ENCODE measurements at places on chromosomes 6 and 20. TPM values are rescaled to one million over a fixed set of nuclear protein-coding genes. Genes with fewer than 3 reads are reported as not detected.
A peak's percentile ranks its signal among the peaks of the same experiment; 100 is the strongest.

DNA sequence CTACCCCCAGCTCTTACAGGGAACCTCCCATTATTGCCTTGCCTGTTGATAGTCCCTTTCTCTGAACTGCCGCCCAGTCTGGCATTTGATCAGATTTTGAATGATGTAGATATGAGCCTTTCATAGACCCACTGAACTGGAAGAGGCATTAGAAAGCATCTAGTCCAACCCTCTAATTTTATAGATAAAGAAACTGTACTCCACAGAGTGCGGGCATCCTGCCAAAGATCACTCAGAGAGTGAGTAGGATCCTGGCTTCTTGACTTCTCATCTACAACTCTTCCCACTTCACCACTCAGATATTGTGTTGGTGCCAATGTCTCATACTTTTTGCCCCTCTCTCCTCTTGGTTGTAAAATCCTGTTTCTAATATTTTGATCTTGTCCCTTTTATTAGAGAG lies 179.2 kb upstream of the BMP2 start:
- H3K27me3 ChIP-seq, result no peaks in the 10 kb centered on the region
- H3K27ac ChIP-seq, result no peak overlapping the region
- no peak for DNase-seq
- H3K36me3 ChIP-seq, result no peaks in the 10 kb centered on the region
- peaks cover 28% of the 10 kb centered on the region for H3K4me1 ChIP-seq

- H3K4me3 ChIP-seq, result no peak overlapping the region
- H3K27me3 ChIP-seq, result no peaks in the 10 kb centered on the region
- no peaks in the 10 kb centered on the region for H3K4me1 ChIP-seq
- no peak overlapping the region for H3K27ac ChIP-seq
These were observed 162.0 kb downstream of the BTBD9 start for GRCh38 chr6:38477680-38478260.

GRCh38 chr20:56414842-56415765 lies 3.0 kb downstream of the CASS4 start:
- no peaks in the 10 kb centered on the region for H3K27me3 ChIP-seq
- peaks cover 20% of the 10 kb centered on the region for H3K4me1 ChIP-seq
- H3K36me3 ChIP-seq, result peaks cover 16% of the 10 kb centered on the region
- no peak overlapping the region for H3K4me3 ChIP-seq

- peaks cover 2% of the 10 kb centered on the region for H3K36me3 ChIP-seq
- H3K4me1 ChIP-seq, result no peaks in the 10 kb centered on the region
- no peak overlapping the region for H3K27ac ChIP-seq
- peaks cover 11% of the 10 kb centered on the region for H3K27me3 ChIP-seq
These were observed 141.5 kb downstream of the TBC1D7 start for GRCh38 chr6:13186861-13187260.

DNA sequence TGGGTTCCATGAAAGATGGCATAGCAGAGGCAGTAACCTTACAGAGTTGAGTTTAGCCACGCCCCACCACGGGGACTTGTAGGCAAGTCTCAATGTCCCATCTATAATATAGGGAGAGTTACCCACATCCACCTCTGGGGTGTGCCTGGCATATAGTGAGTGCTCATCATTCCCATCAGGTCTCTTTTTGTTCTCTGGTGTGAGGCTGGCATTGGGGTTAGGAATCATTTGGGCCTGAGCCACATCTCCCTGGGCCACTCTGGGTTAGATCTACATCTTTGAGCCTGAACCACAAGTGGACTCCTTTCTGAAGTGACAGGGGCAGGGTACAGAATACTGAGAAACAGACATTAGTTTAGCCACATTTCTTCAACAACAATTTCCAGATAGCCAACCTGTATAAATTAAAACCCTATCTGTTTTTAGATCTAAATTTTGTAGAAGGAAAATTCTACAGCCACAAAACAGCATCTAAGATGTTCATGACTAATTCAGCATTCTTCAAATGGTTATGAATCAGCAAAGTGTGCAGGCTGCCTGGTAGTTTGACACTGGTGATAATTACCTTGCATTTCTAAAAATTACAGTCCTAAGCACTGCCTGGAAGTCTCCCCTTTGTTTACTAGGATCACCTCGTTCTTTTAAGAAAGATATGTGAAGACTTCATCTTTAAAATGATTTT lies 20.1 kb downstream of the RNF24 start:
- peak overlapping the region; percentile 65 for H3K27ac ChIP-seq
- H3K4me1 ChIP-seq, result peaks cover 28% of the 10 kb centered on the region
- H3K27me3 ChIP-seq, result no peaks in the 10 kb centered on the region
- no peak for DNase-seq
- no peak overlapping the region for H3K4me3 ChIP-seq
- peaks cover 1% of the 10 kb centered on the region for H3K36me3 ChIP-seq

Gene RNASET2
- 27.0 TPM for total RNA-seq

All from chondrocyte (in vitro differentiated cells).